NCI-H1436 (cell line): ENCODE measurements at places on chromosomes 1 and 21.
A peak's percentile ranks its signal among the peaks of the same experiment; 100 is the strongest.

DNA sequence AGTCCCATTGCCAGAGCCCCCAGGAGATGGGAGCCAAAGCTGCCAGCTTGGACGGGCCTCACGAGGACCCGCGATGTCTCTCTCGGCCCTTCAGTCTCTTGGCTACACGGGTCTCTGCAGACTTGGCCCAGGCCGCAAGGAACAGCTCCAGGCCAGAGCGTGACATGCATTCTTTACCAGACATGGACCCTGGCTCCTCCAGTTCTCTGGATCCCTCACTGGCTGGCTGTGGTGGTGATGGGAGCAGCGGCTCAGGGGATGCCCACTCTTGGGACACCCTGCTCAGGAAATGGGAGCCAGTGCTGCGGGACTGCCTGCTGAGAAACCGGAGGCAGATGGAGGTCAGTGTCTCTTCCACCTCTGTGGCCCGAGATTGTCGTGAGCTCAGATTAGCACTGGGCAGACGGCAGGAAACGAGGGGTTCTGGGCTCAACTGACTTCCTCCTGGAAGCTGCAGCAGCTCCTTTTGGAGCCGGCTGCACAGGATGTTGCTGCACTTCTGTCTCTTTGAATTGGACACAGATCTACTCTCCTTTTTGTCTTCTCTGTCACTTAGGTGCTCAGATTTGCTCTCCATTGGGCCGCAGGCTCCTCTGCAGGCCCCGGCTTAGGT lies 68.0 kb downstream of the DISC1 start:
- no peak for DNase-seq

GRCh38 chr1:27832762-27833161 lies 2.2 kb downstream of the PPP1R8 start:
- DNase-seq: no peak

DNA sequence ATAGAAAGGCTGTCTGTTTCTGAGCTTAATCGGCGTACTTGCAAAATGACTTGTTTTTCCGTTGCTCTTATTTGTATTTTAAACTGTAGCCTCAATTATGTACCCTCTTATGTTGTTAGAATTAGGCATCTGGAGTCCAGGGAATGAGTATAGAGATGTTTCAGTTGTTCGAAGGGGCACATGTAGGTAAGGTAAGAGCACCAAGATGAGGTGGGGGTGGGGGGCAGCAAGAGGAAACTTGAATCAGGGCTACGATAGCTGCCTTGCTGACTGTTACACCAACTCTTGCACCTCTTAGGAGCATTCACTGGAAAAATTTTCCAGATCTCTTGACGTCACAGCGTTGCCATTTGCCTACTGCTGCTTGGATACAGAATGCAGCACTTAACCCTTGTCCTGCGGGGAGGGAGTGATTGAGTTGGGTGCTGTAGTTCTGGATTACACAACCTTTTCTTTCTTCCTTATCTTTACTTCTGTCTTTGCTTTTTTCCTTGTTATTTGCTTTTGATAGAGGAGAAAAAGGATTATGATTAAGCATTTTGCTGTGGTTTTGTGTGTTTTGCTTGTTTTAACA lies 3.2 kb downstream of the ATP1B1 start:
- DNase-seq: peak; percentile 71

- no peak for DNase-seq
Measured at GRCh38 chr1:181986907-181987305, 74.6 kb downstream of the ZNF648 start.

DNA sequence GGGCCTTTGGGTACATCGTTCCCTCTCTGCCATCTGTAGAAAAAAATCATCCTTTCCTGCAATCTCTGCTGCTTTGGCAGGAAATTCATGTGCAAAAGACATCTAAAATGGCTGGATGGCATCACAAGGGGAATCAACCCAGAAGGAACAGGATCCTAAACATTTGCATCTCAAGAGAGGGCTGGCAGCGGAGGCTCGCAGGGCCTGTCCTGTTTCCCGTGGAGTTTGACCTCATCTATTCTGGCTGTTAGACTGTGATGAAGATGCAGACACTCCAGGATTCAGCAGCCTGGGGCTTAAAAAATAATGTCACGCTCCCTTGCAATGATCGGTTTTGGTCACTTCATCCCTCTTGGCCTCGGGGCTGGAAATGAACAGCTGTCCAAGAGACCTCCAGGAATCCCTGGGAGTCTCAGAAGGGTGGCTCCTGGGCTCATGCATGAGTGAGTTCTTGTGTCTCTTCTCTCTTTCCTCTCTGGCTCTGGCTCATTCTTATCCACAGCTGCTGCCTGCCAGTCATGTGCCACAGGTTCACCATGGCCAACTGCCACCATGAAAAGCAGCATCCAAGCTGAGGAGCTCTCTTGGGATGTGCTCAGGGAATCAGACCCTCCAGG lies 16.1 kb upstream of the PCP4 start:
- no peak for DNase-seq

DNA sequence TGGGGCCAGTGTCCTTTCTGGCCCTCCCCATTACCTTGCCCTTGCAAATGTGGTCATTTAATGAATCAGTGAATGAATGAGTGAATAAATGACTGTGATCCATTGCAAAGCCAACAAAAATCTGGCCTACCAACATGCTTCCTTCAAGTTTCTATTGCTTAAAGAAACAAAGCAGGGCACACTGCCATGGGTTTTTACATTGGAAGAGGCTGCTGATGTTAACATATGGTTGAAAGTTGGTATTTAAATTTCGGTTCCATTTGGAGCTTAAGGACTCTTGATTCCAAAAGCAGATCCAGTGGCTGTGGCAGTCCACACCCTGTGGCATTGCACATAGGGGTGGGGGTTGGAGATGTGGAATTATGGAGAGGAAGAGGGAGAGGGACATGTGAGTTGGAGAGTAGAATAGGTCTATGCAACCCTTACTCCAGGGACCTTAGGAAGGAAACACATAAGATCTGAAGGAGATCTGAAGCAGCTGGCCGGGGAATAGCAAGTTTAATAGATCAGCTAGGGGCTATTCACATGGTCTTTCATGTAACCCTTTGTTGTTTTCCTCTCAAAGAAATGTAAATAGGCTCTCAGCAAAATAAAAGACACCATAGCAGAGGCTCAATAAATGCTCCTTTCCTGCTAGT lies 7.2 kb downstream of the ABCA4 start:
- DNase-seq: no peak

GRCh38 chr1:101144671-101145448 lies 92.0 kb upstream of the S1PR1 start:
- DNase-seq: no peak

DNA sequence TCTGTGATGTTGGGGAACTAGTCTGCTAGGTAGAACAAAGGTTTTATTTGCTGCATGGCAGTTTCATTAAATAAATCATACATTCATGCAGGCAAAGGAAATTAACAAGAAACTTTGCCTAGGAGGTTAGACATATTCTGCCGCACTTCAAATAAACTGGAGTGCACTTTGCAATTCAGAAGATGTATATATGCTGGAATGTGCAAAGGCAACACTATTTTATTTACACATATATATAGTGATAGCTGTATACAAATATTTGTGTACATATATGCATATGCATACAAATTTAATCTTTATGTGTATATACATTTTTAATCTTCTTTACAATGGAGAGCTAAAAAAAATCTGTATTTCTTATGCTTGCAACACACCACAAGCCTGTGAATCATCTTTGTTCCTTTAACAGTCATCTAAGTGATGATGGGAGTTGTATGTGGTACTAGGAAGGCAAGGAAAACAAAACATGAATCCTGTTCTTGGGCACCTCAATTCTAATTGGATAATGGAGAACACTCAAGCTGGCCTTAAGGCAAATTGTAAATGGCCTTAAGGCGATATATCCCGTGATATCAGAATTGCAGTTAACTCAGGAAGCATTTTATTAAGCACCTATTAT lies 605.8 kb upstream of the CAMK1G start:
- DNase-seq: no peak

DNA sequence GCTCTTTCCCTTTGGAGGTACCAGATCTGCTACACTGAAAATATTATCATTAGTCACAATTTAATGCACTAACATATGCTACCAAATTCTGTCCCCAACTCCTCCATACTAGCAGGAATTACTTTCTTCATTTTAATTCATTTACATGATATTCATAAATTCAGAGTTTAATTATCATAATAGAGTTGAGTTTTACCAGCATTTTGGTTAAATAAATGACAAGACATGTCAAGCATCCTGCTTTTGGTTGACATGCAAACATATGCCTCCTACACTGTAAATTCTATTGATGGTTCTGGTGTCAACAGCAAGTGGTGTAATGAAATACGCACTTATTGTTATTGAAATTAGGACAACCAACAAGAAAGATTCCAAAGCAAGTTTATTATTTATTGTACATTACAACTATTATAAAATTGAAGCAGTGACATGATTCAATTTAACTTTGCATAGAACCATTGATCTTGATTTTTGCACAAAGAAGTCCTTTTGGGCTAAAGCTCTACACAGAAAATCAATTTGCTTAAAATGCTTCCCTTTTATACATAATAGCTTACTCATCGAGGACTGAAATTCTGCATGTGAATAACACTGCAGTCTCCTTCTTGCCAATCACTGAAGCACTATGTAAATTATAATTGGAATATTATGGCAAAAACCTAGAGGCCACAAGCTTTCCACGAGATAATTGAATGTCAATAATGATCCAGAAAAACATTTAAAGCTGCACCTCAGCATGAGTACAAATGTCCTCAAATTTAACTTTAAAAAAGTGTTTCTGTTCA lies 728.6 kb upstream of the ADGRL2 start:
- DNase-seq: no peak

DNA sequence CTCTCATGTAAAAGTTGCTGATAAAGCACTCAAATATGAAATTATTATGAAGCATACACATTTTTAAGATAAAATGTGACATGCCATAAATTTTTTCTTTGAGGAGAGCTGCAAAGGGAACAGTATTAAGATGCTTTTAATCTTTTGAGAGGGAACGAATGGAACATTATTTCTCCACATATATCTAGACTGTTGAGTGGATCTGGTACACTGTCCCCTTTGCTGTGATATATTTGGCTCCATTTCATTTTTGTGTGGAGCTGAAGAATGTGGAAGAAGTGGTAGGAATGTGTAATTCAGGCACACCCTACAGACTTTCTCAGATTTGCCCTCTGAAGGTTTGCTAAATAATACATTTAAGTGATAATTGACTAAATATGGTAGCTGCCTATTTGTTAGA lies 31.7 kb downstream of the PGM1 start:
- no peak for DNase-seq

DNA sequence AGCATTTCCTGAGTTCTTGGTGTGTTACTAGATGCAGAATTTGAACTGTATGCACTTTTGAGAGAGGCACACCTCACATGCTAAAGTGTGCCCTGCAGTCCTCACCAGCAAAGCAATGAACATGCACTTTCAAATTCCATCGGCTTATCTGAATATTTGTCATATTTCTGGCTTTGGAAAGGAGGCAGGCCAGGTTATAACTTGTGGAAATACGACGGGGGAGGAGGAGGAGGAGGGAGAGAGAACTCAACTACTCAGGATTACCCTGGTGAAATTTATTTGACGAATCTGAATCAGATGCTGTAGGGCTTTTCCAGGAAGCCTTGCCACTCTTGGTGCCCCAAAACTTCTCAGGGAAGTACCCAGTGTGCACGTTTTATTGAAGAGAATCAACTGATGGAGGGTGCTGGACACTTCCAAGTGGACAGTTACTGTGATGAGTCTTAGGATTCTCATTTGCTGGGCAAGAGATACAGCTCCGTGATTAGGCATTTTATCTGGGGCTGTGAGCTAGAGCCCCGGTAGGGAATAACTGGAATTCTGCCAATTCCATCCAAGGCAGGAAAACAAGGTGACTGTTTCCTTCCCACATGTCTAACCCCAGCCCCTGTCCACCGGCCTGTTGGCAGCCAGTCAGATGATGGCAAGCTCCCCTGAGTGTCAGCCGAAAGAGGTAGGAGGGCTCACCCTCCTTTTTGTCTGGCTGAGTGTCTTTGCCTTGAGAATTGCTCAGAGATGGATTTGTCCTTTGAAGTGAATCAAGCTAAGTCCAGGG lies 3.8 kb downstream of the PDPN start:
- no peak for DNase-seq

- no peak for DNase-seq
Measured at GRCh38 chr1:96756789-96757188, 35.2 kb downstream of the PTBP2 start.

DNA sequence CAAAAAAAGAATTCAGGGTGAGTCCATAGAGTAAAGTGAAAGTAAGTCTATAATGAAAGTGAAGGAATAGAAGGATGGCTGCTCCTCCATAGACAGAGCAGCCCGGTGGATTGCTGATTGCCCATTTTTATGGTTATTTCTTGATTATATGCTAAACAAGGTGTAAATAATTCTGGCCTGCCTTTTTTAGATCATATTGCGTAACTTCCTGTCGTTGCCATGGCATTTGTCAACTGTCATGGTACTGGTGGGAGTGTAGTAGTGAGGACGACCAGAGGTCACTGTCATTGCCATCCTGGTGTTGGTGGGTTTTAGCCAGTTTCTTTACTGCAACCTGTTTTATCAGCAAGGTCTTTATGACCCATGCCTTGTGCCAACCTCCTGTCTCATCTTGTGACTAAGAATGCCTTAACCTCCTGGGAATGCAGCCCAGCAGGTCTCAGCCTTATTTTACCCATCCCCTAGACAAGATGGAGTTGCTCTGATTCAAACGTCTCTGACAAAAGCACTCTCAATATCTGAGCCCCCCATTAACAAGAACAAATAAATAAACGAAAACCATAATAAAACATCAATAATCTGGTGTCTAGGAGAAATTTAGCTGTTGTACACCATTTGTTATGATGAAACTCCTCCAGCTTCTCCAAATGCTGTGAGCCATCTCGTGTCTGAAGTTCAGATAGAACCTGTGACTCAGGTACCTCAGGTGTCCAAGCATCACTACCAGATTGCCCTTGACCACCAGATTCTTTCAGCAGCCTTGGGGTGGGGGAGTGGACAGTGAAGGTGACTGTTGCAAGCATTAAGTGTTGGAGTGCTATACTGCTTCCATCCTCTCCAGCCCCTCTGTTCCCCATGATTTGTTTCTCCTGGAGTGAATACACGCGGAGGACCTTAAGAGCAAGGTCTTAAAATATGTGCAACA lies 36.0 kb downstream of the EBNA1BP2 start:
- DNase-seq: no peak

- no peak for DNase-seq
Measured at GRCh38 chr1:180136331-180136967, 18.2 kb upstream of the QSOX1 start.

GRCh38 chr1:186806477-186806876 lies 22.3 kb upstream of the PLA2G4A start:
- DNase-seq: no peak

GRCh38 chr21:46114963-46115362 lies 17.1 kb downstream of the COL6A2 start:
- DNase-seq: no peak

- DNase-seq: no peak
Measured at GRCh38 chr21:29236201-29236600, 62.5 kb upstream of the BACH1 start.

DNA sequence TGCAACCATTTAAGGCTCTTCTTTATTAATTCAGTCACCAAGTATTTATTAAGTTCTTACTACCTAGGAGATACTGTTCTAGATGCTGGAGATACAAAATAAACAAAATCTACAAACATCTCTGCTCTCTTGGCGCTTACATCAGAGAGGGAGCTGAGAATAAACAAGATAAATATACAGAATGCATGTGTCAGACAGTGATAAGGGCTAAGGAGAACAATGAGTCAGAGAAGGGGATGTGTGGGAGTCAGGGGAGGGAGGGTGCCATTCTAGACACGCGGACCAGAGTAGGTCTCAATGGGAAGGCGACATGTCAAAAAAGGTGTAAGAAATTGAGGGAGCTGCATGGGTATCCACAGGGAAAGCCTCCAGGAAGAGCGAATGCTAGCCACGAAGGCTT lies 393.2 kb downstream of the RWDD3 start:
- DNase-seq: no peak
